ENCODE measurements at places on chromosomes 4 and X.

DNA sequence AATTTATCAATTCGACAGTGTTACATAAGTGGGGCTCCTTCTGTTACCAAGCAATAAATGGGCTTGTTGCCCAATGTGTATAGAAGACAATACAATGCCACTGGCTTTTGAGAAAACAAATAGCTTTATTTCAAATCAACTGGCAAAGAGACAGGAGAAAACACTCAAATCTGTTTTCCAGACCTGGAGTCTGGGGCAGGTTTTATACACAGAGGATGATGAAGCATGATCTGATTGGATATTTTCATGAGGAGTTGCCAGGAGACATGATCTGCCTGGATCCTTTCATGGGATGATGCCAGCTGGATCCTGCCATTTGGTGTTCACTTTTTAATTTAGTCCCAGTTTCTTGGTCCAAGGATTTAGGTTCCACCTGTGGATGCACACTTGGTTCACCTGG lies 287.9 kb downstream of the CXXC4 start:
- no peak overlapping the region for H3K27ac ChIP-seq
- no peaks in the 10 kb centered on the region for H3K36me3 ChIP-seq
- H3K4me3 ChIP-seq = no peak overlapping the region

- H3K27ac ChIP-seq = no peak overlapping the region
- no peaks in the 10 kb centered on the region for H3K27me3 ChIP-seq
- no peak for DNase-seq
- H3K4me1 ChIP-seq = no peaks in the 10 kb centered on the region
- no peaks in the 10 kb centered on the region for H3K36me3 ChIP-seq
- no peak overlapping the region for H3K4me3 ChIP-seq
Measured at GRCh38 chr4:127737295-127737694, 7.1 kb downstream of the SLC25A31 start.

- H3K36me3 ChIP-seq = peaks cover 50% of the 10 kb centered on the region
- no peaks in the 10 kb centered on the region for H3K4me1 ChIP-seq
- DNase-seq = no peak
- H3K4me3 ChIP-seq = no peak overlapping the region
- no peaks in the 10 kb centered on the region for H3K27me3 ChIP-seq
Measured at GRCh38 chrX:10130354-10130753, 26.4 kb upstream of the CLCN4 start.

DNA sequence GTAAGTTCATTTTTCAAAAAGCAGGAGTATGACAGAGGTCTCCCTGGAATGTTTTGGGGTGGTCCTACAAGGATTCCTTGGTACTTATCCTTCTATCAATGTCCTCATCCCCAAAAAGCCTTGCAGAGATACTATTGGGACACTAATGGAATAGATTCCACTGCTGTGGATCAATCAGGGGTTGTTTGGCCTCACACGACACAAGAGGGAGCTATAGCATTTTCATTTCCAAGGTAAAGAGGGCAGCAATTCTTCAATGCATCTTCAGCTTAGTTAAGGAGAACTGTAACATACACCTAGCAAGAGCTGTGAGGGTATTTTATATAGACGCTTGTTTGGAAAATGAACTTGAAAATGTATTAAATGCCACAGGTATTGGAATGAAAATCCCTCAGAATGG lies 50.9 kb downstream of the USP26 start:
- no peaks in the 10 kb centered on the region for H3K27me3 ChIP-seq
- DNase-seq = no peak

- no peaks in the 10 kb centered on the region for H3K36me3 ChIP-seq
- no peak overlapping the region for H3K4me3 ChIP-seq
- H3K4me1 ChIP-seq = no peaks in the 10 kb centered on the region
- no peaks in the 10 kb centered on the region for H3K27me3 ChIP-seq
- DNase-seq = no peak
Measured at GRCh38 chr4:159526172-159526571, 423.3 kb downstream of the RAPGEF2 start.

DNA sequence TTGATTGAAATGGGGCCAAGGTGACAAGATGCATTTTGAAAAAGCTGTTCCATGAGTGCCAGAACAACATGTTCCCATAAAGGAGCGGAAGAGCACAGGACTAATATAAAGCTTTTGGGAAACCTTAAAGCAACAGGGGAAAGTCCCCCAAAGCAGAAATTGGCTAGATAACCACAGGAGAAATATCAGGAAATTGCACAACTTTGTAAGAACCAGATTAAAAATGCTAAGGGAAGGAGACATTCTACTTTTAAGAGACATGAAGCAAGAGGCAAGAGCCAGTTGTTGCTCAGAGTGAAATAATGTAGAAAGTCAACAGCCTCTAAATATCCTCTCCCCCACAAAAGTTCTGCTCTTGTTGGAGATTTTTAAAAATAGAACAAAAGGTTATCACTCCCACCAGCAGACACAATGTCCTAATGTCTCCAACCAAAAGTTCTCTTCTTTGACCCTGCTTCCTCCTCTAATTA lies 85.2 kb upstream of the LNX1 start:
- peak overlapping the region; percentile 29 for H3K27ac ChIP-seq
- no peaks in the 10 kb centered on the region for H3K4me1 ChIP-seq
- H3K4me3 ChIP-seq = no peak overlapping the region
- H3K27me3 ChIP-seq = no peaks in the 10 kb centered on the region
- DNase-seq = no peak
- H3K36me3 ChIP-seq = no peaks in the 10 kb centered on the region

DNA sequence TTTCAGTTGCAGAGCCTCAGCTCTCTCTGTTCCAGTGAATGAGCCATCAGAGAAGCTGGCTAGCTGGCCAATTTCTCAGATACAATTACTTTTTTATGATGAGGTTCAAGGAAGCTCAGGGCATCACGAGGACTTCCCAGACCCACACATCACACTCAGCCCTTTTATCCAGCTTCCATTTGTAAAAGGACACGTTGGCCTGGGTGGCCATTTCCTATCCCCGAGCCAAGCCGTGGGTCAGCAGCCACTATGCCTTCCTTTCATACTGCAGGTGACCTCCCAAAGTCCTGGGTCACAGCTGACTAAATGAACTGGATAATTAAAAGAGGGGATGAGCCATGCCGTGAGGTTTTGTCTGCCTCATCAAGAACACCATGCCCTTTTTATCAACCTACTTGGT lies 236.9 kb upstream of the PPARGC1A start:
- H3K27me3 ChIP-seq = no peaks in the 10 kb centered on the region
- no peak overlapping the region for H3K27ac ChIP-seq
- no peak overlapping the region for H3K4me3 ChIP-seq
- no peak for DNase-seq

DNA sequence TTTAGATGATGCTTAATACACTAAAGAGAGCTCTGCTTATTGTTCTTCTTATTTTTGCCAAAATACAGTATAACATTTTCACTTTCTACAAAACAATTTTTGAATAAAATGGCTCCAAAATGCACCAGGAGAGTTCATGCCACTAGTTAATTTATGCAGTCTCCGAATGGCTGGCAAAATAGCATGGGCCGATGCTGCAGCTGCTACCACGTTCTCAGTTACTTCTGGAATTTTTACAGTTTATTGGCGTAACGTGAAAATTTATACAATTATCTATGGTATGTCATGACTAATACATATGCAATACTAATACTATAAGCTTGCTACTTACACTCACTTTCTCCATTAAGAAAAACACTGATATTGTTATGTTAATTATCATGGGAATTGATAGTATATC lies 16.5 kb downstream of the KLHL13 start:
- H3K27ac ChIP-seq = no peak overlapping the region
- no peaks in the 10 kb centered on the region for H3K36me3 ChIP-seq
- no peak overlapping the region for H3K4me3 ChIP-seq
- H3K4me1 ChIP-seq = no peaks in the 10 kb centered on the region
- DNase-seq = no peak
- no peaks in the 10 kb centered on the region for H3K27me3 ChIP-seq

DNA sequence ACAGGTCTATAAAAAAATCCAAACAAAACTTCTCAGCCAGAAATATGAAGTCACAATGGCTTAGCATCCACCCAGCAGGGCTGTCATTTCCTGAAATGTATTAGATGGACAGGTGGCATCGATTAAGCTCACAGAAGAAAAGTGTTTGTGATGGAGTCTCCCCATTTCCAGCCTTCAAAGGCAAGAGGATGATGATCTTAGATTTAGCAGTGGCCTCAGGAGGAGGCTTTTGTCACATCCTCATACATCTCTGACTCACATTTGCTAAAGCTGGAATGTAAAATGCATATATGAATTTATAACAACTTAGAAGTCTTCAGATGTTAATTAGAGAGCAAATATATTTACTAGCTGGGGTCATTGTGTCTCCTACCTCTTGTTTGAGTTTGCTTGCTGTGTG lies 441.9 kb downstream of the SPRY1 start:
- no peak overlapping the region for H3K4me3 ChIP-seq
- no peaks in the 10 kb centered on the region for H3K27me3 ChIP-seq
- H3K36me3 ChIP-seq = no peaks in the 10 kb centered on the region
- no peaks in the 10 kb centered on the region for H3K4me1 ChIP-seq
- no peak overlapping the region for H3K27ac ChIP-seq

DNA sequence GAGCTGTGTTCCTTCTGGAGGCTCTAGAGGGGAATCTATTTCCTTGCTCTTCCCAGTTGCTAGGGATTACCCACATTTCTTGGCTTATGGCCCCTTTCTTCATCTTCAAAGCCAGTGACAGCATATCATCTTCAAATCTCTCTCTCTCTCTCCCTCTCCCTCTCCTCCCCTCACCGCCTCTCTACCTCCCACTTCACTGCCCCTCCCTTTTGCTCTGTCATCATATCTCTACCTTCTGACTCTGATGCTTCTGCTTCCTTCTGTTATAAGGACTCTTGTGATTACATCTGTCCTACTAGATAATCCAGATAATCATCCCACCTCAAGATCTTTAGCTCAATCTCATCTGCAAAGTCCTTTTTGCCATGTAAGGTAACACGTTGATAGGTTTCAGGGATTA lies 93.1 kb upstream of the TEX13D start:
- no peak overlapping the region for H3K4me3 ChIP-seq
- no peaks in the 10 kb centered on the region for H3K36me3 ChIP-seq
- no peaks in the 10 kb centered on the region for H3K27me3 ChIP-seq
- no peak for DNase-seq
- no peak overlapping the region for H3K27ac ChIP-seq

DNA sequence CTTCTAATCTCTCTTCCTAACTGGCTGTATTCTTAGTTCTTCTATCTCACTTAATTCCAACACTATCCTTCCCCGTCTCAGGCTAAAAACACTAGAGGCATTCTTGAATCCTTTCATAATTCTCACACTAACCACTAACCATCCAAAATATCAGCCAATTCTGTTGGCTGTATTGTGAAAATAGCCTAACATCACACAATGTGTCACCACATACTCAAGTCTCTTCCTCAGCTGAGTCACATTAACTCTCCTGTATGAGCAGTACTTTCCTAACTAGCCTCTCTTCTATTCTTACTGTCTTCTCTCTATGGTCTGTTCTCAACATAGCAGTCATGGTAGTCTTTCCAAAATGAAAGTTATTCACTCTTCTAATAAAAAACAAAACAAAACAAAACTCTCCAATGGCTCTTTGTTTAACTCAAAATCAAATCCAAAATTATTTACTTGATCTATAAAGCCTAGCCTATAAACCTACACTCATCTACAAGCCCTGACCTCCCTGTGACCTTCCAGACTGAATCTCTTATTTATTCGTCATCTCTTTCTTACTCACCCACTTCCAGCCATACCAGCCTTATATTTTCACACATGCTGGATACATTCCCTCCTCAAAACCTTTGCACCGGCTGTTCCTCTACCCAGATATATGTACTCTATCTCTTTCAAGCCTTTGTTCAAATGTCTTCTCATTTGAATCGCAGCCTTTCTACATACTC lies 445.9 kb downstream of the TLL1 start:
- H3K27ac ChIP-seq = no peak overlapping the region
- no peaks in the 10 kb centered on the region for H3K27me3 ChIP-seq
- H3K4me1 ChIP-seq = no peaks in the 10 kb centered on the region
- no peak overlapping the region for H3K4me3 ChIP-seq

DNA sequence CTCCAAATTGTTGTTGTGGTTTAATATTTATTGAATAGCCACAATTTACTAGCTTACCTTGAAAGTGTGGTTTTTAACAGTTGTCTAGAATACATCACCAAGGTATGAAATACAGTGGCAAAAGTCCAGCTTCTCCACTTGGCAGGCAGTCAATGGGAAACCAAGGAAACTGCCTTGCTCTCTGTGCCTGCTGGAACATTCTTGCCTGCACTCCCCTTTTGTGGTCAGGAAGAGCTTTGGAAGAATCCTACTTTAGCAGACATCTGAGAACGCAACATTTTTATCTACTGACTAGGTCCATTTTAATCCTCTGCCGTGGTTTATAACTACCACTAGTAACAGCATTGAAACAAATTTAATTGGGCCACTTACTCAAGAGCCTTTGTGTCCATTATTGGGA lies 64.5 kb downstream of the TENM3 start:
- H3K4me3 ChIP-seq = no peak overlapping the region
- no peaks in the 10 kb centered on the region for H3K36me3 ChIP-seq
- no peak overlapping the region for H3K27ac ChIP-seq
- no peaks in the 10 kb centered on the region for H3K4me1 ChIP-seq
- DNase-seq = no peak

DNA sequence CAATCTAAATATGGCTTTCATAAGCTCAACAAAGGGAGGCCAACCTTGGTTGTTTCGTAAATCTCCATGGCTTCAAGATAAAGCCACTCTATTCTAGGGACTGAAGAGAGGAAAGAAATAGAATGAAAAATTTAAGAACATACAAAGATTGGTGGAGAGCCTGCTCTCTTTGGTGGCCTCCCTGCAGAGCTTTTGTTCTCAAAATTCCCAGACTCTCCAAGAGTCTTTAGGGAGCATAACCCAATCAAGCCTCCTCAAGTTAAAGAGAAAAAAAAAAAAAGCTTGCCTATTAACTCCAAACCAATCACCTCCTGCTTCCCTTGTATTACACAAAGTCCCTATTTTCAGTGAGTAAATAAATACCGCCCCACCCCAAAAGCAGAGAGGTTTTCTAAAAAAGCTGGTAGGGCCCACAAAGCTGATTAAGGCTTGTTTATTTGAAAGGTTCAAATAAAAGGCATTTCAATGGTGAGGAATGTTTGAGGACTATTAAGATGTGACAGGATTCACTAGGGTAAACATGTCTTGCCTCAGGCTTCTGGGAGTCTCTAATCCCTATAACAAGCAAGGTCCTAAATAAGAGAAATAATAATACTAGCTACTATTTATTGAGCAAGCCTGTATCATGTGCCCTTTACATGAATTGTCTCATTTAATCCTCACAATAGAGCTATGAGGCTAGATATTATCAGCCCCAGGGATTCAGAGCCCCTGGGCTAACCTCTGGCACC lies 71.6 kb downstream of the GPC3 start:
- no peak overlapping the region for H3K4me3 ChIP-seq
- H3K4me1 ChIP-seq = no peaks in the 10 kb centered on the region
- H3K27ac ChIP-seq = no peak overlapping the region
- no peaks in the 10 kb centered on the region for H3K27me3 ChIP-seq

GRCh38 chr4:140483445-140483844 lies 14.6 kb downstream of the MGAT4D start:
- H3K4me3 ChIP-seq = no peak overlapping the region
- DNase-seq = no peak
- no peaks in the 10 kb centered on the region for H3K4me1 ChIP-seq
- H3K36me3 ChIP-seq = no peaks in the 10 kb centered on the region

- no peak for DNase-seq
- H3K36me3 ChIP-seq = no peaks in the 10 kb centered on the region
- no peaks in the 10 kb centered on the region for H3K4me1 ChIP-seq
- no peaks in the 10 kb centered on the region for H3K27me3 ChIP-seq
- no peak overlapping the region for H3K4me3 ChIP-seq
Measured at GRCh38 chr4:183967266-183967665, 62.2 kb downstream of the STOX2 start.
